Stimulated activated CD8-positive, alpha-beta memory T cell treated with anti-CD3 and anti-CD28 coated beads, Interleukin-7, amount 100 ng/mL, for 48 hours (primary cell): ENCODE measurements at places on chromosomes 16 and 17.

DNA sequence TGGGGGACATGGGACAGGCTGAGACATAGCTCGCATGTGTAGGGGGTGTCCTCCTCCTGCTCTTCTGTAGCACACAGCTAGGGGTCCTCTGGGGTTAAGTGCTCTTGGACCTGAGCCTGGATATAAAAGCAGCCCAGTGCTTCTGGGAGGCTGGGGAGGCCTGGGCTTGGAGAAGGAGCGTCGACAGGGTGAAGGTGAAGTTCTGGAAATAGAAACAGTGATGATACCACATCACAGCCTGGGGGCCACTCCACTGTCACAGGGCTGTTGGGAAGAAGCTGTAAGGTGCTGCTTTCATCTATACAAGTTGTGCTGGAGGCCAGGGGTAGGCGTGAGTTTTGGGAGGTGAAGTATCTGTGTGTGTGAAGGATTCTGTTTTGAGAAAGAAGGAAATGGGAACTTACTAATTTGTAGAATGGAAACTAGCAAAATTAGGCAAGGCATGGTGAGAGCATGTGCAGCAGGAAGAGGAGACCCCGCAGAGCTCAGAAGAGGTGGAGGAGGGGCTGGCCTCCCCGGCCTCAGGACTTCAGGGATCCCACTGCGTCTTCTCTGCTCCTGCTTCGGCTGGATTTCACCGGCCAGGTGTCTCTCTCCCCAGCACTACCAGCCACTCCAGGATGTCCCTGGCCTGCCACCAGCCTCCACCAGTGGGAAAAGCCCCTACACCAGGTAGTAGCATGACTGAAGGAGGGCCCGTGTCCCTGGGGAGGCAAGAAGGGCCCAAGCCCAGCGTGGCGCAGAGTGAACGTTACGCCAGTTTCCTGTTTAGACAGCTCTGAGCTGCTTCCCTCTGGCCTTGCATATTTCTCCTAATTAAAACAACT, 19.4 kb downstream of the PLCG2 start:
- DNase-seq = no peak

GRCh38 chr17:4582691-4583090, 1.6 kb upstream of the SMTNL2 start:
- DNase-seq = no peak

DNA sequence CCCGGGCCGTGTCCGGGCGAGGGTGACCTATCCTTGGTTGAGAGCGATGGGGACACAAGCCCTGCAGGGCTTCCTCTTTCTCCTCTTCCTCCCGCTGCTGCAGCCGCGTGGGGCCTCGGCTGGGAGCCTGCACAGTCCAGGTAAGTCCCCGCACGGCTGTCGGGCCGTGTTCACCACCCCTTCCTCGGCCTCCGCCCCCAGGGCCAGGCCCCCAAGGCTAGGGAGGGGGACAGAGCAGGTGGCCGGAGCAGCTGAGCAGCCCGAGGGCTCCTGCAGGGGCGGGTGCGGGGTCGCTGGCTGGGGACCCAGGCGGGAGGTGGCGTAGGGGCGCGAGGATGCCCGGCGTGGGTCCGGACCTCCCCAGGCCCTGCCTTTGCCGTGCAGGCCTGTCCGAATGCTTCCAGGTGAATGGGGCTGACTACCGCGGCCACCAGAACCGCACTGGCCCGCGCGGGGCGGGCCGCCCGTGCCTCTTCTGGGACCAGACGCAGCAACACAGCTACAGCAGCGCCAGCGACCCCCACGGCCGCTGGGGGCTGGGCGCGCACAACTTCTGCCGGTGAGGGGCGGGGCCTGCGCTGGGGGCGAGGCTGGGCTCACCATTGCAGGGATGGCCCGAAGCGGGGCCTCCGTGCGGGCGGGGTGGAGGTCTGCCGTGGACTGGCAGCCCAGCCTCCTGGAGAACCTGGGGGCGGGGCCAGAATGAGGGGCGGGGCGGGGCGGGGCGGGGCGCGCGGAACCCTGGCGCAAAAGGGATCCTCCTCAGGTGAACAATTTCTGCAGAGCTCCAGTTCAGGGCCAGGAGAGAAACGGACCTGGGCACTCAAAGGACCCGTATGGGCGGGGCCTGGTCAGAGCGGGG, 631 bp downstream of the KREMEN2 start:
- DNase-seq = no peak

DNA sequence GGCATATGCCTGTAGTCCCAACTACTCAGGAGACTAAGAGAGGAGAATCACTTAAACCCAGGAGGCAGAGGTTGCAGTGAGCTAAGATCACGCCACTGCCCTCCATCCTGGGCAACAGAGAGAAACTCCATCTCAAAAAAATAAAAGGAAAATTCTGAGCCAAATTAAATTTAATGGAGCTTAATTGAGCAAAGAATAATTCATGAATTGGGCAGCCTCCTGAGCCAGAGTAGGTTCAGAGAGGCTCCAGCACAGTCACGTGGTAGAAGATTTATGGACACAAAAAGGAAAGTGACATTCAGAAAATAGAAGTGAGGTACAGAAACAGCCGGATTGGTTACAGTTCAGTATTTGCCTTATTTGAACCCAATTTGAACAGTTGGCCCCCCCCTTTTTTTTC, 10.9 kb downstream of the VPS35L start:
- DNase-seq = no peak

DNA sequence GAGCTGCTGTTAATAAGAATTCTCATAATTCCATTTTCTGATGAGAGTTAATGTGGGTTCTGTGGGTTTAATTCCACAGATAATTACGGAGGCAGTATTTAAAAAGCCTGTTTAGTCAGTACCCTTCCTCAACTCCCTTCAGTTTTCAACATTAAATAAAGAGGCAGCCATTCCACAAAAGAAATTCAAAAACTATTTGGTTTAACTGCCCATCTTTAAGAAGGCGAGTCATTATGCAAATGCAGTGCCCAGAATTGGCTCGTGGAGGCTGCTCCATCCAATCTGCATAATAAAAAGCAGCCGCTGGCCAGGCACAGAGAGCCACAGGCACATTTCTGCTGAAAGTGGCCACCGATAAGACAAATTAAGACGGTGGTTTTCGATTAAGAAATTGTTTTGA, 194.4 kb upstream of the TOX3 start:
- DNase-seq = no peak

- no peak for DNase-seq
Observed at GRCh38 chr16:88469615-88470395, 16.7 kb downstream of the ZFPM1 start.

DNA sequence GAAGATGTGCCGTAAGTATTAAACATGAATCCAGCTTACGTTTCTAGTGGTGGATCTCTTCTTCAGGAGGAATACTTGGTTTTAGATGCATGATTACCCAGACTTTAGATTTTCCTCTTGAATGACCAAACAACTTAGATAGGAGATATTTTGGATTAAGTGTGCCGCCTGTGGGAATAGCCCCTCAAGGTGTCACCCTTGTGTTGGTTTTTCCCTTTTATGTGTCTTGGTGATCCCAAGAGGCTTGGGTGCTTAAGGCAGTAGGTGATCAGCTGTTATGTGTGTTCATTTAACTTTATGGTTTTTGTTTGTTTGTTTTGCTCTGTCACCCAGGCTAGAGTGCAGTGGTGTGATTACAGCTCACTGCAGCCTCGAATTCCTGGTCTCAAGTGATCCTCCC, 115.1 kb downstream of the PPM1E start:
- DNase-seq = no peak

DNA sequence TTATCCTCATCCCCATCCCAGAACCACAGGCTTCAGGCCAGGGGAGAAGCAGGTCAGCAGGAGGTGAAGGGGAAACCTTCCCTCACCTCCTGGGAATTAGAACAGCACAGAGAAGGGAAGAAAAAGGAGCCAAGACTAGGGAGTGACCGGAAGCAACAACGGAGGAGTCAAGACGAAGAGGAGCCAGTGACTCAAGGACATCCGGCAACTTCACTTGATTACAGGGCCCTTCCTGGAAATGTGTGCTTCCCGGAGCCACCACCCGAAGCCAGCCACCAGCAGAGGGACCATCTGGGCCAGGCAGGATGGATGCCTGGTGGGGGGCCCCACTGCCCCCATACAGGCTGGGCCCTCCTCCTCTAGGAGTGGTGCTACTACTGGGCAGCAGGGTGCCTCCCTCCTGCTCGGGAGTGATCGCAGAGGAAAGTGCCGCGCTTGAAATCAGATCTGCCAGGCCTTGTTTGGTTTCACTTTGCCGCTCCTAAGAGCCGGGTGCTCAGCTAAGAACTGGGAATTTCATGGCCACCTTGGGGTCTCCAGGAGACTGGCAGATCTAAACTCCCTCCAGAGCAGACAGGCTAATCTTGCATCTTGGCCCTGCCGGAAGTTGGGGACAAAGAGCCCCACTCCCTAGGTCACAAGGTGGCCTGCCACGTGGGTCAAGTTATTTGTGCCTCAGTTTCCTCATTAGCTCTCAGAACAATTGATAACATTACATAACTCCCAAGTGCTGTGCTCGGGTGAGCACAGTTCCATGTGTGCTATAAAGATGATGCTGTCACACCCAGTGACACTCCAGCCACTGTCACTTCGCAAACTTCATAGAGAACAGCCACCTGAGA, 6.6 kb downstream of the CDC42EP4 start:
- DNase-seq = no peak

DNA sequence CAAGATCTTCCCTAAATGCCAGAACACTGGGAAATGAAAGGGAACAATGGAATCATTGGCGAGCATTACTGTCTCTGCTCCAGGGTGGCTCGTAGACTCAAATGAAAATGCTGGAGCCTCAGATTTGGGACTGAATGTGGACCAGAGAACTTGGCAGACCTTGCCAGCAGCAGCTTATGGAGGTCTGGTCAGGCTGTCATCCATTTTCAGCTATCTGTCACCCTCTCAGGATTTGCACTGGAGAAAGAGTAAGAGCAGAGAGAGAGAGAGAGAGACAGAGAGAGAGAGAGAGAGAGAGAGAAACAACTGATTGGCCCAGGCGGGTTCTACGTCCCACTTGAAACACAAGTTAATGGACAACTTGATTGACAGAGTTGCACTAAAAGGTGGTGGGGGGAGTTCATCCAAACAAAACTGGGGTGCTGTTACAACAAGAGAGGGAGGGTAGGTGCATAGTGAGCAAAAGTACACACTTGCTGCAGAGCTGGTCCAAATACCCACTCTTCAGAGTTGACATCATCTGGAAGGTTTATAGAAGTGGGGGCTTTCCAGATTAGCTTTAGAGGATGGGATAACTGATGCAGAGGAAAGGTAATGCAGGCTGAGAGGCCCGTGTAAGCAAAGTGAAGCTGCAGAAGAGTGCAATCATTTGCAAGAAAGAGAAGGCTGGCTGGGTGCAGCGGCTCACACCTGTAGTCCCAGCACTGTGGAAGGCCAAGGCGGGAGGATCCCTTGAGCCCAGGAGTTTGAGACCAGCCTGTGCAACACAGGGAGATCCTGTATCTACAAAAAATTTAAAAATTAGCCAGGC, 16.5 kb upstream of the NSMCE1 start:
- no peak for DNase-seq

GRCh38 chr16:62863139-62863538, 826.9 kb upstream of the CDH8 start:
- DNase-seq = no peak

DNA sequence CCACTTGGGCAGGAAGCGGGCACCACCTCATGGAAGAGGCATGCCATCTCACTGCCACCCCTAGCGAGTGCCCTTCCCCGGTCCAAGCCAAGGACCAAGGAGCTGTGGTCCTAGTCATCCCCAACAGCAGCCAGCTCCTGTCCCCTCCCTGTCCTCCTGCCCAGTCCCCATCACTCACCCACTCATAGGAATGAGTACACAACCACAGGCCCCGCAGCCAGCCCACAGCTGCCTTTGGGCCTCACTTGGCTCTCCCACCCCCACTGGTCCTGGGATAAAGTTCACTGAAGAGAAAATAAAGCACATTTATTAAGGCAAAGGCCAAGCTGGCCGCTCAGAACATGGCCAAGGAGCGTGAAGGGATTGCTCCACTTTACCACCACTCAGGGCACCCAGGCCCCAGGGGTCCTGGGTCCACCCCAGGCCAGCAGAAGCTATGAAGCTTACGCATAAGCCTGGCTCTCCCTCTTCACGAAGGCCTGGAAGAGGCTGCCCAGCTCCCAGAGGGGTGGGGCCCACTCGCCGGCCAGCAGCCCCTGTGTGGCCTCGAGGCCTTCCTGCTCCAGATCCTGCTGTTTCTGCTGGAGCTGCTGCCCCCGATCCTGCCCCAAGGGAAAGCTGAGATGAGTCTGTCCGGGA, 3.6 kb downstream of the SCRN2 start:
- DNase-seq = no peak
